Left ventricle myocardium inferior (tissue), 1 donor: ENCODE measurements at places on chromosomes 7 and 10. TPM values are rescaled to one million over a fixed set of nuclear protein-coding genes. Genes with fewer than 3 reads are reported as not detected.

Gene NKX2-3
- not detected for total RNA-seq

Gene TMEM184A
- 0.36 TPM for total RNA-seq

Gene ZNF789
- total RNA-seq = 3.3 TPM

Gene MCM10
- total RNA-seq = 0.08 TPM

Gene NPC1L1
- total RNA-seq = 0.19 TPM

Gene PRSS2
- total RNA-seq = not detected

Gene LIPM
- not detected for total RNA-seq

Gene AASS
- 34.7 TPM for total RNA-seq

Gene GTPBP4
- total RNA-seq = 33.8 TPM

Gene PHYHIPL
- 0.11 TPM for total RNA-seq

Gene RBP3
- total RNA-seq = not detected

Gene TDRD1
- 1.9 TPM for total RNA-seq

Gene HOXA5
- not detected for total RNA-seq

Gene ABCB8
- 28.3 TPM for total RNA-seq

Gene CDHR3
- total RNA-seq = 11.4 TPM

Gene ACBD5
- total RNA-seq = 64.0 TPM

Gene OPN1SW
- total RNA-seq = not detected

Gene RTKN2
- total RNA-seq = not detected

Gene FKBP6
- total RNA-seq = not detected

Gene CDC123
- total RNA-seq = 41.8 TPM

Gene WDR86
- total RNA-seq = 0.16 TPM

Gene HYAL4
- not detected for total RNA-seq

Gene LRMDA
- 18.7 TPM for total RNA-seq

Gene TRPV5
- total RNA-seq = not detected

Gene OR2A2
- total RNA-seq = not detected

Gene DENND10
- total RNA-seq = 18.3 TPM

Gene UPK3BL2
- 2.9 TPM for total RNA-seq

Gene SPACDR
- total RNA-seq = 0.88 TPM

Gene ZNF775
- total RNA-seq = 3.1 TPM
